ENCODE measurements at places on chromosomes 6 and 20.

- DNase-seq, result no peak
Observed at GRCh38 chr6:25239498-25239897, 39.7 kb upstream of the CARMIL1 start.

DNA sequence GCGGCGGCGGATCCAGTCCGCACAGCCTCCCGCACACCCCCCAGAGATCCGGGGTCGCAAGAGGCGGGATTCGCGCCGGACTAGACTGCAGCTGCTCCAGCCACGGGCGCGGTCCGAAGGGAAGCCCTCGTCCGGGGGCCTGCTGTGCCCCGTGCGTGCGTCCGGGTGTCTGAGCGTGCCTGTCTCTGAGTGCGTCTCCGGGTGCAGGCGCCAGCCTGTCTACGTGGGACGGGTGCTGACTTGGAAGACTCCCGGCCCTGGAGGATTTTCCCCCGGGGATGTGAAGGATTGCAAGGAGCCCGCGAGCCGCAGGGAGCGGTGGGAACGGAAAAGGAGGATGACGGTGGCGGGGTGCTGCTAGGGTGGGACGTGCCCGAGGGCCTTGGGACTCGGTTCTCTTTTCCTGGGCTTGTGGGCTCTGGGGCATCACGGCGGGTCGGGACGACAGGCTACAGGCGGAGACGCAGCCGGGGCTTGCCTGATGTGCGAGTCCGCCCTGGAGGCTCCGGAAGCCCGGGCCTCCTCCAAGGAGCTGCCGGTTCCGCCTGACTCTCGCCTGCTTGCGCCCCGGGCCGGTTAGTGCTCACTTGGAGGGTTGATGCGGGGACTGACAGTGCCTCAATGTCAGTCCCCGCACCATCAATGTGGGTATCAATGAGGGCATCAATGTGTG lies 5.7 kb downstream of the MAFB start:
- DNase-seq, result peak; percentile 33

GRCh38 chr20:10077081-10077471 lies 42.3 kb downstream of the ANKEF1 start:
- no peak for DNase-seq

DNA sequence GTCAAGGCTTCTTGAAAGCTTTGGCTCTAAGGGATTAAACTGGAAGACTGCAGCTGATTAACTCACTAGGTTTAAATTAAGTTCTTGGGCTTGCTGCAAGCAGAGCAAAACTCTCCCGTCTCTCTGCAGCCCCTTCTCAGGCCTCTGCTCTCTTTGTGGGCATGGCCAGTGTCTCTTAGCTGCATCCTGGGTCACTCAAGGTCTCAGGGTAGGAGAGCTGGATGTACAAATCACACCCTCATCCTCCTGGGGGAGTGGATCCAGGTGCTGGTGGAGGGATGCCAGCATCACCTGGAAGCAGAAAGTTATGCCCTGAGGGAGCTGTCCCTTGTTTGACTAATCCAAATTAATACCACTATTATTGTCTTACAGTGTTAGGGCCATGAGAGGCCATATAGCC lies 35.8 kb downstream of the GCM1 start:
- no peak for DNase-seq

DNA sequence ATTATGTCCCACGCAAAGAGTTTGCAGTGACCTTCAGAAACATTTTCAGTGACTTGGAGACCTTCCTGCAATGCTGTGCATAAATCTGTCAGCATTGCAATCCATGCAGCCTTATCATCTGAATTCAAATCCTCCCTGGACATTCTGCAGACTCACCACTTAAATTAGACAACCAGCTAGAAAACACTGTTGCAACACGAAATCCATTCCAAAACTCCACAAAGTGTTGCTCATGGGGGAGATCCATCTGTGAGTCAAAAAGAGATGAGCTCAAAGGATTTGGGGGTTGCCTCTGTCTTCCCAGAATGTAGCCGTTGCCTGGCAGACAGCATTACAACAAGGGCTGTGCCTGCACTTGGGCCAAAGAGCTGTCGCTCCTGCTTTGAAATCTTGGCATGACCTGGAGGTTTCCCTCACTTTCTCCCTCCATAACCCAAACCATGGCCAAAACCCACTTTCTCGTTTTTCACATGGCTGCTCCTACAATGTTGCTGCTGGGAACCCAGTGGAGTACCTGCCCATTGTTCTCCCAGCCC lies 163.5 kb upstream of the CDYL start:
- no peak for DNase-seq

GRCh38 chr6:3318226-3318625 lies 59.5 kb downstream of the PSMG4 start:
- DNase-seq, result no peak

GRCh38 chr6:98033617-98034016 lies 750.6 kb upstream of the MMS22L start:
- DNase-seq, result no peak

Data from brain microvascular endothelial cell (primary cell).